GM23338 (cell line): ENCODE measurements at places on chromosomes 12 and 14.

DNA sequence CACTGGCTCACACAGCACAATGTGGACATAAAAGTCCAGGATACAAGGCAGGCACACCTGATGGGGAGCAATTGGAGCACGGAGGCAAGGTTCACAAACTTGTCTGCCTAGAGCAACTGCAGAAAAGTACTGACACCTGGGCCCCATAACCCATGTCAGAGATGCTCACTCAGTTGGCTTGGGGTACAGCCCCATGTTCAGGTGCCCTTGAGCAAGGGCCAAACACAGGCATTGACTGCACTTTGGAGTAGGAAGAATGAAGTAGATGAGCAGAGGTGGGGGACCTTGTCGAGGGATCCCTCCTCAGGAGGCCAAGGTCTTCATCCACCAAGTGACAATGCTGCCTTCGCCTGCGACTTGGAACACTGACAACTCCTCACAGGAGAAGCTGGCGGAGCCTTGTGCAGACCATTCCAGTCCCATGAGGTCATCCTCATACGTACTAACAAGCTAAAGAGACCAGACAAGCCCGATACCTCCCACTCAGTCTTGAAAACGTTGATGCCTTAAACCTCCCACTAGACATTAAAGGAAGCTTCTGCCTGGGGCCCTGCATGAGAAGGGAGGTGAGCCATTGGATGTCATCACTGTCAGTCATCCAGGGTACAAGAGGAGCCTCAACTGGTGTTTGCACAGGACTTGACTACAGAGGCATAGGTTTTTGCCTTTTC, 42.5 kb upstream of the C14orf180 start:
- no peak for DNase-seq

DNA sequence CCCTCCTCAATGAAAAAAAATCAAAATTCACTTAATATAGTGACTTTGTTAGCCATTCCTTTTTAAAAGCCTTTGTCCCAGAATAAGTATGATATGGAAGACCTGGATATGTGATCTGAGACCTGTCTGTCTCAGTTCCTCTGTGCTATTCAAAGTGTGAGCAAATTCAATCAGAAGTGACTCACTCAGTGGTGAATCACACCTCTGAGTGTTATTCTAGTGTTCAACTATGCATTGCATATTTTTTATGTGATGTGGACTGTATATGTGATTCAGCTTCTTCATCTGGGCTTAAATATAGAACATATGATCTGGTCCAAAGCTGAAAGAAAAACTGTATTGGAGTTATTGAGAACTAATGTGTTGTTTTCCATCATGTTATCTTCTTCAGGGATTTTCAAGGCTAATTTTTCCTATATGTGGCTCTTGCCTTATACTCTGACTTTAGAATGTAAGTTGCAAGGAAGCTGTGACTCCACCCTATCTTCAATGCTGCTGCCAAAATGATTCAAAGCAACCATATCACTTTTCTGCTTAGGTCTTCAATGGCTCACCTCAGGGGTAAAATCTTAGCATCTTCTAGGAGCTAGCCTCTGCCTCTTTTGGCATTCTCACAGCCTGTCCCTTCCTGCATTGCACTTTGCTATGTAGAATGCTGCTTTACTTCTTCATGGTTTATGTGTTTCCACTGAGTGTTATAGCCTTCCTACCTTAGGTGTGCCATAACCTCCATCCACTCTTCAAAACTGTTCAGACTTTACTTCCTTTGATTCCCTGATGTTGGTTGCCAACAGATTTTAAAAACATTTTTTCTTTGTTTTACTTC, 169.8 kb downstream of the OTOGL start:
- DNase-seq: no peak

GRCh38 chr14:103418481-103418818, 33.2 kb downstream of the MARK3 start:
- DNase-seq: no peak

DNA sequence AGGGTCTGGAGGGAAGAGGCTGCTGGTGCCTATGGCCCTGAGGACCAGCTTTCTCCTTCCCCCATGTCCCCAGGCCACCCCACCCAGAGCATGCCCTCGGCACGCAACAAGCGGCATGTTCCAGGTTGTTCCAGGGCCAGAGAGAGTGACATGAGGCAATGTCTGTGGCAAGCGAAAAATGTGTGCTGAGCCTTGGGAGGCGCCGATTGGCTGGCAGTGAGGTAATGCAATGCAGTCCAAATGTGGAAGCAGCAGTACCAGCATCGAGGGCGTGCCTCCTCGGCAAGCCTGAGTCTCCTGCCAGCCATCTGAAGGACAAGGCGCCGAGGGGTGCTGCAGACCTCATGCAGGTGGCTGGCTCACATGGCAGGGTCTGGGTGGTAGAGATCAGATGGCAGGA, 423.8 kb downstream of the NRXN3 start:
- DNase-seq: no peak

- DNase-seq: no peak
These were observed 256.7 kb upstream of the PLEKHG7 start for GRCh38 chr12:92446083-92446460.

- DNase-seq: no peak
These were observed 25.4 kb upstream of the ETV6 start for GRCh38 chr12:11624116-11624515.

DNA sequence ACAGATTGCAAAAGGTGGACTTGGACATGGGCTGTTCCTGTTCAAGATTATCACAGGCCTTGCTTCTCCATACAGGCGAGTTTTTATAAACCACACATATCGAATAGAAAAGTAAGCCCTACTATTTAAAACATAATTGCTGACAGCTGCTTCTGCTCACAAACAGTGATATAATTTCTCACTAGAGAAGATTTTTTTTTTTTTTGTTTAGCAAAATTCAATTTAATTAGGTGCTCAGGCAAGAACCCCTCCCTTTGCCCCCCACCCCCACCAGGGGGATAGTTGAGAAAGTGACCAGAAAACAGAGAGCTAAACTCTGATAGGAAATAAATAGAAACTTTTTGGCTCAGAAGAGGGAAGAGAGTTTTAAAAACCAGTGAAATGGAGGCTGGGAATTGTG, 132.8 kb upstream of the CRY1 start:
- DNase-seq: no peak

- no peak for DNase-seq
These were observed 159.0 kb downstream of the LRIG3 start for GRCh38 chr12:58761308-58761707.

DNA sequence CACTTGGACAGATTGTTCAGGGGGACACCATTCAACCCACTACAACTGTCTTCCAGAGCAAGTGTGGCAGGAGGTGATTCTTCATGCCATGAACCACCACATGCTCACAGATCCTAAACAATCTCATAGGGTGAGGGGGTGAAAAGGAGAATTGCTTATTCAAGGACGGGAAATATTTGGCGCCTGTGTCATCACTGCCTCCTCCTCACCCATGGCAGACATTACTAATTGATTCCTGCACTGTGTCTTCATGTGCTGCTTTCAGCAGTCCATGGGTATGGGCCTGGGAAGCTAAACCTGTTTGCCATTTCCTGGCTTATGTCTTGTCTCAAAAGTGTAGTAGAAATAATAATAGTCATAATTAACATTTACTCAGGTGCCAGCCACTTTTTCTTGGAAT, 31.3 kb downstream of the MMAB start:
- no peak for DNase-seq

DNA sequence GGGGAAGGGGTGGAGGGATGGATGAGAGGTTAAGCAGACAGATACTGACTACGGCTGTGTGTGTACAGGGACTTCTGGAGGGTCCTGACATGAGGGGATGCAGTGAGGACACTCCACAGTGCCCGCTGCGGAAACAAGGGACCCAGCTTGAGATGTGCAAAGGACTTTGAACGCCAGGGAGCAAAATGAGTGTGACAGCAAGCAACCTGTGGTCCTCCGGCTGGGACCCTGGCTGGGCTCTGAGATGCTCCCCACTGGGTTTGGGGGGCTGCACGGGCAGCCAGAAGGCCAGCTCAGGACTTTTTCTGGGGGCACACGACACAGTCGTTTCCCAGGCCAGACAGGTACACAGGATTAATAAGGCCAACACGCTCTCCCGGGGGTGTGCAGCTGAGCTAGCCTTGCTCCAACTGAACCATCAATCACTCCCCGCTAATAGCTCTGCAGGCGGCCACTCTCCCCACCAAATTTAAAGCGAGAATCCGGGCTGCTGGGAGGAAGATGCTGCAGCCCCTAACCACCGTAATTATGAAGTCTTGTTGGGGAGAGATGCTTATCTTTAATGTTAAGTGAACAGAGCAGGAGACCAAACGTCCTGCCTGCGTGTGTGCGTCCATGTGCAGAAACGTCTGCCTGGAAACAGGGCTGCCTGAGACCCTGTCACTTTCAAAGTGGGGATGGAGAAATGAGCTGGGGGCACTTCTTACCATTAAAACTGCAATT, 51.6 kb upstream of the DLK1 start:
- no peak for DNase-seq

GRCh38 chr14:103641161-103641560, 12.2 kb downstream of the KLC1 start:
- DNase-seq: no peak

DNA sequence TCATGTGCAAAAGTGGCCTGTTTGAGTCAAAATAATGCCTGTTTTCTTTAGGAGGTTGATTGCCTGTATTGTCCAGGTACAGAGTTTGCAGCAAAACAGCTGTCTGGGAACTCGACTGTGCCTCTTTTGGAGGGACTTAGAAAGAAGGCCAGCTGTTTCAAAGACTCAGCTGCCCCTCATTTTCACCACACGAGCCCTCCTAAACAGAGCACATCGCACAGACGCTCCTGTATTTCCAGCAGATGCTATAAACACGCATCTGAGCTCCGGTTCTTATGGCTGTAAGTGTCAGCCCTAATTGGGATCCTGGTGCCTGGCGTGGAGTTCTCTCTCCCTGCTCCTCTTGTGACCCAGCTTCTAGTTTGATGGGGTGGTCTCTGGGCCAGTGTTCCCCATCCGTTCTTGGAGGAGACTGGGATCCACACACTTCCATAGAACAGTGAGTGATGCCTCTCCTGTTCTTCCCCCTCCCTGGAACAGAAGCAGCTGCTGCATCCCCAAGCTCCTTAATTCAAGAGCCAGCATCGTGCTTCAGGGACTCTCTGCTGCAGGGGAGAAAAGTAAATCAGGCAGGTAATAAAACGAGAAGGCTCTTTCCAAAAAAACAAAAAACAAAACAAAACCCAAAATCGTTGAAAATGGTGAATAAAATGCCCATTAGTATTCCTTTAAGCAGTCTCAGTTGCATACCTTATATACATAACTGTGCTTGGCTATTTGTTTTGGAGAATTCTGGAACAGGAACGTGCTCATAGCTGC, 269.0 kb downstream of the SLC15A4 start:
- DNase-seq: no peak

DNA sequence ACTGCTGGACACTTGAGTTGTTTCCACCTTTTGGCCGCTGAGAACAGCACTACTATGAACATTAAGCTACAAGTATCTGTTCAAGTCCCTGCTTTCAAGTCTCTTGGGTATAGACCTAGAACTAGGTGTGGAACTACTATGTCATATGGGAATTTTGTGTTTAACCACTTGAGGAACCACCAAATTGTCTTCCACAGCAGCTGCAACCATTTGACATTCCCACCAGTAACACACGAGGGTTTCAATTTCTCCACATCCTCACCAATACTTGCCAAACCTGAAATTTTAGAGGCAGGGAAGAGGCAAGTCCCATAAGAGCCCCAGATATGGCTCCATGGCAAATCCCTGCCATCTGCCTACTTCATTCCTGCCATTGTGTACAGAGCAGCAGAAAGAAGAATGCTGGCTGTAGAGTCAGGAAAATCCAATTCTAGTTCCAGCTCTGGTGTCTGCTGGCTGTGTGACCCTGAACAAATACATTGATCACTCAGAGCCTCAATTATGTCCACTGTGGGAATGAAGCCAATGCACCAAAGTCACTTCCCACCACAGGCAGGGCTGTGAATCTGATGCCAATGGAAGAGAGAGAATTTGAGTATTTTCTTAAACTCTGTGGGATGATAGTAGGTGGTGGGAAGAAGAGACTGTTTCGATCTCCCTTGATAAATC, 17.8 kb downstream of the PITPNM2 start:
- no peak for DNase-seq

- no peak for DNase-seq
These were observed 836.2 kb upstream of the MGAT4C start for GRCh38 chr12:87092421-87092820.

DNA sequence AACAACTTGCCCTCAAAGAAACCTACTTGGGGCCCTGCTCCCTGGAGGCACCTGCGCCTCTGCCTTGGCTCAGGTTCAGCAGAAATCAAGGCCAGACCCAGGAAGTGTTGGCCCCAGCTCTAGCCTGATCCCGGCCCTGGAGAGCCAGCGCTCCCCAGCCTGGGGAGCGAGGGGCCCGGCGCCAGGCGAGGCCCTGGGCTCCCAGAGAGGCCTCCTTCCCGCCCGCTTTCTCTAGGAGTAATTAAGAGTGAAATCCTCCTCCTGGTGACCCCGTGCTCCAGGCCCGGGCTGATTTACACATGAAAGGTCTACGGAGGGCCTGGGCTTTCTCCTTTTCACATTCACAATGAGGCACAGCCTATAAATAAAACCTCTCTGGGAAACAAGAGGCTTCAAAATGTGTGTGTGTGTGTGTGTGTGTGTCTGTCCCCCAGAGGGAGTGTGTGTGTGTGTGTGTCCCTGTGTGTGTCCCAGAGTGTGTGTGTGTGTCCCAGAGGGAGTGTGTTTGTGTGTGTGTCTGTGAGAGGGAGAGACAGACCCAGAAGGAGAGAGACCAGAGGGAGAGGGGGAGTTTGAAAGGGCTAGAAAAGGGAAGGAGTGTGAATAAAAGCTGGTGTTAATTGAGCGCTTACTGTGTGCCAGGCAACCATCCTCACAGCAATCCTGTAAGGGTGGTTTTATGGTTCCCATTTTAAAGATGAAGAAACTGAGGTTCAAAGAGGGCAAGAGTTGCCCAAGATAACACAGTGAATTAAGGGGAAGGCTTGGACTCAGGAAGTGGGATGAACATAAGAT, 23.8 kb upstream of the COX6A1 start:
- DNase-seq: peak; percentile 98

DNA sequence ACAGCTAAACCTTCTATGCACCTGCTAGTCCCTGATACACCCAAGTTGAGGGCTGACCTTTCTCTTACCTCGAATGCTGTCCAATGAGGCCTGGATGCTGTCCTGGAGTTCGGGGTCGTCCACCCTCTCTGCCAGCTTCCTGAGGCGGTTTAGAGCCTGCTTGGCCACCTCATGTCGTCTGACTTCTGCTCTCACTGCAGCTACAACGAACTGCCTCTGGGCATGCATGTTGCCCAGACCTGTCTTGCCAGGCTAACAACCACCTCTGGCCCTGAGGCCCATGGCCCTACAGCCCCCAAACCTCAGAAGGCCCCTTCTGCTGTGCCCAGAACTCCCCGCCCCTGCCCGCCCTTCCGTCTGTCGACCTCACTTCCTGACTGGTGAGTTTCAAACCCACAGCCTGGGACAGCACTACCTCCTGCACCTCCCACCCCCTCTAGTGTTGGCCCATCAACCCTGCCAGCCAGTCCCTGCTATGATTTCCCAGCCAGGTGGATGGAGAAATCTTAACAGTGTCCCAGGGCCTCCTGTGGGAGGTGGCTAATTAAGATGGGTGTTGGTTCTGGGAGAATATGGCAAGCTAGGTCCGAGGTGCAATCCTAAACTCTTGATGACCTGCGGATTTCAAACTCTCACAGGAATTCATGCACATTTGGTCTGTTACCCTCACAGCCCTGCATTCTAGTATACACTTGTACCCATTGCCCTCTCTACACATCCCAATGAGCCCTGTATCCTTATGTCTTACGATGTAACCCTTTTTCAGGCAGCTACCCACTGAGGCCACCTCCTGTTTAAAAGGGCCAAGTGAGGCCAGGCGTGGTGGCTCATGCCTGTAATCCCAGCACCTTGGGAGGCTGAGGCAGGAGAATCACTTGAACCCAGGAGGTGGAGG, 2.7 kb upstream of the TSPAN31 start:
- DNase-seq: peak; percentile 65
